Cortex of kidney (tissue), 1 donor: ENCODE measurements at places on chromosomes 2 and 18.

DNA sequence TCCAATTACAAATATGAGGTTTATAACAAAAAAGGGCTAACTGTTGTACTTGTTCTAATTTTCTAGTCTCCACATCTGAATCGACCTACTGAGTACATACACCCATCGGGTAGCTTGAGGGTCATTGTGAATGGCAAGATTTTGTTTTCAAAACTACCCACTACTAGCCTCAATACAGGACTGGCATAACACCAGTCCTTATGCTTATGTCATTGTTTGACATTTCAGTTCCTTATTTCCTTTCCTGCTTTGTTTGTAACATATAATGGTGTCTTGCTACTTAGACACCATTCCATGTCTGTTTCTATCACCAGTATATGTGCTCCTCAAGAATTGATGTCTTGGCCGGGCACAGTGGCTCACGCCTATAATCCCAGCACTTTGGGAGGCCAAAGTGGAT lies 86.0 kb downstream of the EPHA4 start:
- DNase-seq, result no peak

DNA sequence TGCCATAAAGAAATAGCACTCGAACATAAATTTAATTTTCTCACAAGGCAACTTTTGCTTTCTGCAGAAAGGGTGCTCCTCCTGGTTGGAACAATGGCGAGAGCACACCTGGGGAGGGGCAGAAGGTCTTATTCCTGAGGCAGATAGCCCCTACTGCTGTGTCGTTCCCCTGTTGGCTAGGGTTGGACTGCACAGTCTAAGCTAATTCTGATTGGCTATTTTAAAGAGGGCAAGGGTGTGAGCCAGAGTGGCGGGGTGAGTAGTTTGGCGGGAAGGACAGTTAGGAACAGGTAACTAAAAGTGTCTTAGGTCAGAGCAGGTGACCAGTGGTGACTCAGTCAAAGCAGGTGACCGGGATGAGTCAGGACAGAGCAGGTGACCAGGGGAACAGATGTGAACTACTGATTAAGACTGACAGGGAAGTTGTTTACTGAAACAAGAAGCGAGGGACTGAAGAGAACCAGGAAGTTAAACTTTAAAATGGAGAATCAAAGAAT lies 49.7 kb upstream of the AGAP1 start:
- DNase-seq, result no peak

- no peak for DNase-seq
Observed at GRCh38 chr18:9846162-9846925, 39.4 kb upstream of the TXNDC2 start.

DNA sequence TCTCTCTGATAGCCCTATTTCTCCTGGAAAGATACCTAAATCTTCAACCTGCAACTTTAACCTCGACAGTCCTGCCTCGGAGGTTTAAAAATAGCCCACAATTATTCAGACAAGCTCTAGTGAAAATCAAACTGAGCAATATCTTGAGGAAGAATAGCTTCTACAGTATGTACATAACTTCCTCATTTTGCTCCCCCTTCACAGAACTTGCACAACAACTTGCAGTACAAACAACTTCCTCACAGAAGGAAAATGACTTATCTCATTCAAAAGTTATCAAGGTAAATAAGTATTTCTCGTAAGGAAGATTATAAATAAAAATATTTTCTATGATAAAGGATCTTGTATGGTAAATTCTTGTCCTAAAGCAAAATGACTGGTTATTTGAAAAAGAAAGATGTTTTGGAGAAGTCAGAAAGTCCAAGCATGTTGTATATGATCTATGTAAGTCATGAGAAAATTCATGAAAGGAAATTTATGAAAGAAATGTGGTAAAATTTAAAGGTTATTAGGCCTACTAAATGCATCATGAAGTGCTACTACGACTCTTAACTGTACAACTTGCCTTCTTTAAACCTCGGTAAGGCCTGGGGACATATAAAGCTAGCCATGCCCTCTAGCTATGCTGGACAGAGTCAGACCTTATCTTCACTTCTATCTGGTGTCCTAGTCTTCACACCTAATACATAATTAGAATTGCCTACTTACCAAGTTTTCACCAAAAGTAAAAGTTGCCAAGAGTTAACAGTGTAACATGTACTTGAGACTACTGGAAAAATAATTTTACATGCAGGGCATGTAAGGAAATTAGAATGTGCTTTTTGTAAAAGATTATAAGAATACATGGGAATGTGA lies 394.5 kb downstream of the DLGAP1 start:
- DNase-seq, result no peak

DNA sequence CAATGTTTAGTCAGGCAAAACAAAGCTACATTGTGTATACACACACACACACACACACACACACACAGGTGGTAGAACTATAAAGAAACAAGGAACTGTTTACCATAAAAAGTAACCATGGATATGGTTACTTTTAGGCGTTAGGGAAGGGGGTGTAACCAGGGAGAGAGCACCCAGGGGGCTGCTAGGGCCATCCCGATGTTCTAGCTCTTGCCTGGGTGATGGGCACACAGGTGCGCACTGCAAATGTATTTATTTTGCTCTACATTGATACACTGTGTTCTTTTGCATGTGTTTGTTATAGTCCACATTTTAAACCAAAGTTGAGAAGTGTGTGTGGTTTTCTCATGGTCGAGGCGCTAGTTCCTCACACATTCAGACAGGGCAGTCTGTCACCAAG lies 69.8 kb upstream of the MYCN start:
- DNase-seq, result no peak

DNA sequence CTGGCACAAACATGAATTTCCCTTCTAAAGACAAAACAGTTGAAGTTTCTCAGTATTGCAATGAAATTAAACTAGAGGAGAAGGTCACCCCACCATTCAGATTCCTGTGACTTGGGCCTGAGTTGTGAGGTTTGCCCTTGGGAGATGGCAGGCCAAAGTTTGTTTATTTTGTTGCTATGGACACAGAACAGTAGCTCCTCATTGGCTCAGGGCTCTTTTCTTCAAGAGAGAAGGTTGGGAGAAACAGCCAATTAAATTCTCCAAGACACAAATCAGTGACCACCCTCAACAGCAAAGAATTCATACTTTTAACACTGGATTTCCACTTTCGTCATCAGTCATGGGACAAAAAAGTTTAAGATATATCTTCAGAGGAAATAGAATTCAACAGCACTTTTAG lies at the start of gene FLACC1:
TSS of gene FLACC1 (minus strand) at position 125 of the 400 bp plus-strand sequence. CDS start 5,941 bp downstream, outside the sequence.
- DNase-seq, result no peak

- DNase-seq, result no peak
Observed at GRCh38 chr2:190794377-190794776, 86.2 kb upstream of the GLS start.

DNA sequence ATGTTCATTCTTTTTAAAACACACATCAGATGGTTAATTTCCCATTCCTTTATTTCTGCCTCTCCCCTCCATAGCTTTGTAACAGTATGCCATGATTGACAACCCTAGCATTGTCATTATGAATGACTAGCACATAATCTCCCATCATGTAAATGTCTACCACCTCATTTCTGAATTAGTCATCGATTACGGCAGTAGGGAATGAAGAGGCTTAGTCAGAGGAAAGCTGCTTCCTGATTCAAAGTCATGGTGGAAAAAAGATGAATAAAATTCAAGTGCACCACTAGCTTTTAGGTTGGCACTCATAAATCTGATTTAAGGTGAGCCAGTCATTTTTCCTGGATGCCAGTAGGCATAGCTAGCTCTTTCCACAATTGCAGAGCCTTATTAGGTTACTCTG lies 19.1 kb upstream of the ACMSD start:
- DNase-seq, result no peak

DNA sequence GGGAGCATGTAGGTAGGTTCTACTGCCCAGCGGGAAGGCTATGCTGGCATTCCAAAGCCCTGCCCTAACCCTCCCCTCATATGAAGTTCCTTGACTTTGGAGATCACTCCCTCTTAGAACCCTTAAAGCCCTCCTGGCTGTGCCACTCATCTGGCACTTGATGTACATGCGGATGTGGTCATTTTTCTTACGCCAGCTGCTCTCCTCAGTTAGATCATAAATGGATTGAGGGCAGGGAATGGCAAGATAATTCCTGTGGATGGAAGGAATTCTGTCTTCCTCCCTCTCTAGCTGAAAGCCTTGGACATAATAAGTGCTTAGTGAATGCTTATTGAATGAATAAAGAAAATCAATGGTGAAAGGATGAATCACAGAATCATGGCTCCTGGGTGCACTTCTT lies 51.6 kb downstream of the SLC4A3 start:
- no peak for DNase-seq

GRCh38 chr2:99088017-99088416 lies 53.5 kb upstream of the C2orf15 start:
- DNase-seq, result no peak

- DNase-seq, result no peak
Observed at GRCh38 chr2:55487686-55488085, 31.8 kb upstream of the CFAP36 start.

GRCh38 chr2:161078211-161078539 lies 82.1 kb upstream of the TANK start:
- no peak for DNase-seq

GRCh38 chr2:192069417-192069816 lies 125.3 kb downstream of the TMEFF2 start:
- no peak for DNase-seq

- no peak for DNase-seq
Observed at GRCh38 chr2:69979902-69980807, 18.7 kb upstream of the ASPRV1 start.

- no peak for DNase-seq
Observed at GRCh38 chr18:79510731-79511241, 115.1 kb downstream of the NFATC1 start.

DNA sequence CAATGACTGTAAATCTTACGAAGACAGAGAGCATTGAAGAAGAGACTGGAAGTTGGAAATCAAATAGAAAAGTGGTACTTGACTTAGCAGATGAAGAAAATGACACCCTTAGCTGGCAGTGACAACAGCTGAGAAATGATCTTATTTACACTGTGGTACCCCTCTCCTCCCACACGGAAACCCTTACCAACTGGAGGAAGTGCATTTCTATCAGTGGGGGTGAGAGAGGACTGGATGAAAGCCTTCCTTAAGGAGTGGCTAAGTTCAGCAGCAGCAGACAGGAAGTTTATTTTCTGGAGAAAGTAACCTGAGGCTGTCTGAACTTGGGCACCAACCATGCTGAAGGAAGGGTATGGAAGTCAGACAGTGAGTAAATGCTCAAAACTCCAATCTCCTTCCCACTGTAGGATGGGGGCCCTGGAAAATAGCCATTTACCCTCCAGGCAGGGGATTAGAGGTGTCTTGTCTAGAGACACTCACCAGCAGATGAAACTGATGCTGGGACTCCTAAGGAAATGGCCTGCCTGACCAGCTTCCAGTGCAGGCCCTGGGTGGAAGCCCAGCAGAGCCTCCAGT lies 160.2 kb upstream of the NCK2 start:
- no peak for DNase-seq

GRCh38 chr2:27681841-27682240 lies 18.2 kb downstream of the SLC4A1AP start:
- DNase-seq, result no peak

DNA sequence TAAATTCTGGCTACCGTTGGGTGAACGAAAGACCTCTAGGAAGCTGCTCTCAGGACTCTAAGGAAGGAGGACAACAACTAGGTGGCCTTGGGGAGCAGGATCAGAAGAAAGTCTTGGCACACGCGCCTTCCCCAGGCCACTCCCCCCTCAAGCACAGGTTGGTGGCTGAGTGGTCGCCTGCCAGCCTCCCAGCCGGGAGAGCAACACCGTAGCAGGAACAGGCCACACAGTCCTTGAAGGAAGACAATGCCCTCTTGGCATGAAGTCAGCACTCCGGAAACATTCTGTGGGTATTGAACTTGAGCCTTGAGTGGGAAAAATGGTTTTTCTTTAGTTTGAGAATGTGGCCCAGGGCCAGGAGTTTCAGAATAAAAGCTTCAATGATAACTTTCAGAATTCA lies 87.4 kb upstream of the AGAP1 start:
- DNase-seq, result no peak

DNA sequence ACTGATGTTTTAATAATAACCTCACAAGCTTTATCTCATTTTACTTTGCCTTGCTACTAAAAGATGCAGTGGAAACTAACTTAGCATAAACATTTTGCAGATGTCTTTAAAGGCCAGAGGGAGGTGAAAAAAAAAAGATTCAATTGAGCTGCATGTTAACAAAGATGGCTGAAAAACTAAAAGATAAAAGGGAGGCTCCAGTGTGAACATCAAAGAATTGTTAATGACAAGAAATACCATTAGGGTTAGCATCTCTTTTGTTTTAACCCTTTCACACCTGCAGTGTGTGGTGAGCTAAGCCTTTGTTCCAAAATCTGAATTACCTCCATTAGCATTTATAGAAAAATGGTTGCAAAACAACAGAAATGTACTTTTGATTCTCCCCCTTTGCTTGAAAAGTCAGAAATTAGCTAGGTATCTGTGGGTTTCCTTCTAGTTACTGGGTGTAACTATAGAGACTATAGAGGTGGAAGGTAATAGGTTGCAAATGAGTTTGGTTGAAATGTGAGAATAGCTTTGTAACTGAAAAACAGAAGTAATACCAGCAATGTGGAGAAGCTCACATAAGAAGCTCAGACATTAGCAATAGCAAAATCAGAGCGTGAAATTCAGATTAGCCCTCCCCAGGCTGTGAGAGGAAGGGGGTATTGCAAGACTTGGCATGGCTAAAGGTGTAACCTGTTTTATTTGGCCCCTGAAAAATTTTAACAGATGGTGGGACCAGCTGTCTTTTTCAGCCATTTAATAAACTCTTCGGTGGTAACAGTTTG lies 34.8 kb upstream of the SP5 start:
- no peak for DNase-seq

GRCh38 chr18:34048423-34048822 lies 176.3 kb downstream of the NOL4 start:
- no peak for DNase-seq

DNA sequence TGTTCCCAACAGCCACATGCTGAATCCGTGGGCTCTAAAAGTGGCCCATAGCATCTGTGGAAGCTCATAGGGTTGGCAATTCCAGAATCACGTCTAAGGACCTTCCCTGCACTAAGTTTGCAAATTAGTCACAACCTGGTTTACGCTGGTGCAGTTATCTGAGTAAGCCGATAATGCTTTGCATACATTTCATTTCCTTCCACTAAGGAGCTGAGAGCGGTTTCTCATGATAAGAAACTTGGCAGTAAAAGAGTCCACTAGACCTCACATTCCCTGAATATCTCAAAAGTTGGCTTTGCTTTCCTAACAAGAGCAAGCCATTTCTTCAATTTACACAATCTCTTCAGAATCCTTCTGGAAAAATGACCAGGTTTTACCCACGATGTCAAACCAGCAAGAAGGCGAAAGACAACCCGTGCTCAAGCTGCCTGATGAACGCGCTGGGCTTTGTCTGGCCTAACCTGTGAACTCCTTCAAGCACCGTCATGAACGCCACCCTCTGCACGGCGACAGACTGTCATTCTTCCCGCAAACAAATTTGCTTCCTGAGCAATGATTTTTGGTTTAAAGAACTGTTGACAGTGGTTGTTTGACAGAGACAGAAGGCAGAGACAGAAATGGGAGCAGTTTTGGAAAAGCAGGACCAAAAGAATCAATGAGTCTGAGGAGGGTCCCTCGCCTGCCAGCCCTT lies 73.0 kb upstream of the COPS8 start:
- DNase-seq, result no peak

- DNase-seq, result no peak
Observed at GRCh38 chr2:83674050-83674449, 785.0 kb downstream of the SUCLG1 start.

- no peak for DNase-seq
Observed at GRCh38 chr18:57523171-57523956, 63.1 kb downstream of the FECH start.
